Spinal cord (tissue), 10 donors: ENCODE measurements at places on chromosomes 5 and 9.

DNA sequence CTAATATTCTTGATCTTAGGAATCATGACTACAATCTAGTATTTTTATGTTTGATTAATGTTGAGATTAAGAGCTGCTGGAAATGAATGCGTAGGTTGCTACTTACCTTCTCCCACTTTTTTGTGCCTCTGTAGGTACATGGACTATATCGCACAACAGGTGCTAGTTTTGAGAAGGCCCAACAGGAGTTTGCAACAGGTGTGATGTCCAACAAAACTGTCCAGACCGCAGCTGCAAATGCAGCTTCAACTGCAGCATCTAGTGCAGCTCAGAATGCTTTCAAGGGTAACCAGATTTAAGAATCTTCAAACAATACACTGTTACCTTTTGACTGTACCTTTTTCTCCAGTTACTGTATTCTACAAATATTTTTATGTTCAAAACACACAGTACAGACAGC is 115.0 kb downstream of the SCAMP1 start:
- DNase-seq, result no peak

- DNase-seq, result no peak
Measured at GRCh38 chr9:114427644-114428043, 39.9 kb upstream of the AKNA start.

DNA sequence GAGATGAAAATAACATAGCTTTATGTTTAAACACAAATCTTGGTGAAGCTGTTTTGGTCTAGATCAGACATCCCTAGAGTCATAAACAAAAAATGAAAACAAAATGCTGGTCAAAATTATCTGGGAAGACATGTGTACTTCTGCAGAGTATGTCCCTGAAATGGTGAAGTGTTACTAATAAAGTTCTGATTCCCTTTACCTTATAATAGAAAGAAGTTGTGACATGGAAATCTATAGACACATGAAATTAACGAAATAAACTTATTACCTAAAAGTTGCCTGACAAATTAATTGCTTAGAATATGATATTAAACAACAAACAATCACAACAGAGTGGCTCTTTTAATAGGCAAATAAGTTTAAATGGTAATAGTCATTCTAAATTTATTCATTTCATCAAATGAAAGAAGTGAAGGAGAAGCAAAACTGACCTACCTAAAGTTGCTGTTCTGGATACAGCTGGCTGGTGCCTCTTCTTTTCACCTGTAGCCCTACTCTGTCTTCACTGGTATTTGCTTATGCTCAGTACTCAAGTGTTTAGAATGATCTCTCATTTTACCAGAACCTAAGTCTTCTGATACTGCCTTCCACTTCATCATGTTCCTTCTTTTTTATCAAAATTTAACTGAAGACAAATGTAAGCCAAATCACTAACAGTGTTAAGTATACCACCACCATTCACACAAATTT is 38.8 kb downstream of the FNIP1 start:
- DNase-seq, result no peak

GRCh38 chr5:72280581-72281069 is 39.4 kb downstream of the MRPS27 start:
- peak; percentile 70 for DNase-seq

- DNase-seq, result no peak
Measured at GRCh38 chr5:421287-421880, 21.6 kb upstream of the EXOC3 start.

DNA sequence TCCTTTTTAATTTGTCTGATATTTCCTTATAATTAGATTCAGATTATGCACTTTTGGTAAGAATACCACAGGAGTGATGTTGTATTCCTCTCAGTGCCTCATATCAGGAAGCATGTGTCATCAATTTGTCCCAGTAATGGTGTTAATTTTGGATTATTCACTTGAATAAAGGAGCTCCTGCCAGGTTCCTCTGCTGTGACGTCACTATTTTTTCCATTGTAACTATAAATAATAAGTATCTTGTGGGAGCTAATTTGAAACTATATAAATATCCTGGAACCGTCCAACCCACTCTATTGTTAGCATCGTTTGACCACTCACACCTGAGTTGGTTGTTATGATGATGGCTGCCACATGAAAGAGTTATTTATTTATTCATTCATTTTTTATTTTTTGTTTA is 107.9 kb downstream of the INVS start:
- no peak for DNase-seq

- no peak for DNase-seq
Measured at GRCh38 chr5:40172721-40173120, 507.0 kb upstream of the PTGER4 start.

DNA sequence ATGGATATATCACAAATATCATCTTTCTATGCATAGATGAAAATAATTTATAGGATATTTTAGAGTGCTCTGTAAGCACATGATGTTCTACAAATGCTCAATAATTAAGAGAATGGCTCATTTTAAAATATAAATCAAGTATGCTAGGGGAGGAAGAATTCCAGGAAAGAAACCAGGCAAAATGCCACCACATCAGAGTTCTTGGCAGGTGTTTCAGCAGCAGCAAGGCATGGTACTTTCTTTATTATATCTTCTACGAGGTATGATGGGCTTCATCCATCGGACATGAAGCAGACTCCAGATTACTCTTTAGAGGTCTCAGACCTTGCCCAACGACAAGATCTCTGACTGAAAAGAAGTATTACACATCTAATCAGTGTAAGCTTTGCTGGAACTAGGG is 316.3 kb upstream of the ARRDC3 start:
- DNase-seq, result no peak

DNA sequence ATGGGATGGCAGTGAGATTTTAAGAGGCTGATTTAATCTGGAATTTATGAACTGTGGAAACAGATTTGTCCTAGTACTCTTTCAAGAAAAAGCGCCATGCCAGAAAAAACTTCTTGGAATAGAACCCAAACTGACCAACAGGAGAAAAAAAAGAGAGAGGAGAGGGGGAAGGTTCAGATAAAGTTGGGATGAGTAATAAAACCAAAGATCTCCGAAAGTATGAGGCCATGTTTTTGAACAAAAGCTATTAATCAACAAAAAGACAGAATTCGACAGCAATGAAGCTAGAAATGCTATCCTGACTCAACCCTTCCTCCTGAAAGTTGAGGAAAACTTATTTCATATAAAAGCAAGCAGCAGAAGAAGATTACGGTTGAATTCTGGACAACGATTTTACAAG is 135.5 kb downstream of the CEMIP2 start:
- no peak for DNase-seq

GRCh38 chr9:124182741-124183140 is 75.0 kb upstream of the NEK6 start:
- DNase-seq, result peak; percentile 88

DNA sequence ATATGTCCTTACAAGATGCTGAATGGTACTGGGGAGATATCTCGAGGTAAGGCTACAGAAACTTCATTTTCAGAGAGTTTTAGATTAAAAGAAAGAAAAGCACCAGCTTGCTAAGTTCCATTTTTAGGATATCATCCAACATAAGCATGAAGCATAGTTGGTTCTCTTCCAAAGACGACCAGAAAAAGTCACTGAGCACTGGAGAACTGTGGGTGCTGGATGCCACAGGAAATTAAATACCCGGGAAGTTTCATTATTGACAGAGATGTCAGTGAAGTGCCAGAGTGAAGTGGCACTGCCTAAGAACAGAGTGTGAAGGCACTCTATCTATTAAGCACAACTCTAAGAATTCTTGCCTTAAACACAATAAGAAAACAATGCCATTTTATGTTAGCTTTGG is 76.8 kb downstream of the PIK3R1 start:
- no peak for DNase-seq

GRCh38 chr5:122790354-122791103 is 15.6 kb downstream of the SNX2 start:
- DNase-seq, result no peak

- DNase-seq, result no peak
Measured at GRCh38 chr5:74009502-74009901, 383.5 kb downstream of the ARHGEF28 start.

GRCh38 chr9:123107639-123108285 is 74.3 kb downstream of the GPR21 start:
- DNase-seq, result no peak

- DNase-seq, result no peak
Measured at GRCh38 chr9:111106202-111106601, 67.9 kb upstream of the LPAR1 start.

DNA sequence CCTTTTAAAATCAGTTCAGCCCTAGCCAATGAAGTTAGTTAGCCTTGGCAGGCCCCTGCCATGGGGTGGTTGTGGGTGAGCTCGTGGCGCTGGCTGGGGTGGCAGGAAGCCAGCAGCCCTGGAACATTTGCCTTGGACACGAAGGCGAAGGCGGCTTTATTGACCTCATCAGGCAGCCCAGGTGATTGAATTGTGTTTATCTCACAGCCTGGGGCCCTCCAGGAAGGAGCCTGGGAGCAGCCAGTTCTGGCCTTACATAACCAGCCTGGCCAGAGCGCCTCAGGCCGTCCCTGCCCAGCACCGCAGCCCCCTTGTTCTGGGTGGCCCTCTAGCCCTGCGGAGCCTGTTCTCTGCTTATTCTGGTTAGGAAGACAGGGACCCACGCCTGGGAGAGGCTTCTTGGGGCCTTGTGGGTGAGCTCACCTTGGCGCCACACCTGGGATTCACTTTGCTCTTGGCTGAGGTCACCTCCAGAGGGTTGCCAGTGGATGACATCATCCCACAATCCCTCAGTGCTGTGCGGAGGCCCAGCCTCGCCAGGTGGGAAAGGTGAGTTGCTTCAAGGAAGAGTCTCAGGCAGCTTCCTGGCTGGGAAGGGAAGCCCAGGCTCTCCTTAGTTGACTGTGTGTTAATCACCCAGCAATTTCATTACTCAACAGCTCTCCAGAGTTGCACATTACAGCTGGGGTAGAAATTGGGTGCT is 54.4 kb upstream of the RPL26L1 start:
- DNase-seq, result no peak

GRCh38 chr5:60972231-60972630 is 27.2 kb downstream of the NDUFAF2 start:
- DNase-seq, result no peak

DNA sequence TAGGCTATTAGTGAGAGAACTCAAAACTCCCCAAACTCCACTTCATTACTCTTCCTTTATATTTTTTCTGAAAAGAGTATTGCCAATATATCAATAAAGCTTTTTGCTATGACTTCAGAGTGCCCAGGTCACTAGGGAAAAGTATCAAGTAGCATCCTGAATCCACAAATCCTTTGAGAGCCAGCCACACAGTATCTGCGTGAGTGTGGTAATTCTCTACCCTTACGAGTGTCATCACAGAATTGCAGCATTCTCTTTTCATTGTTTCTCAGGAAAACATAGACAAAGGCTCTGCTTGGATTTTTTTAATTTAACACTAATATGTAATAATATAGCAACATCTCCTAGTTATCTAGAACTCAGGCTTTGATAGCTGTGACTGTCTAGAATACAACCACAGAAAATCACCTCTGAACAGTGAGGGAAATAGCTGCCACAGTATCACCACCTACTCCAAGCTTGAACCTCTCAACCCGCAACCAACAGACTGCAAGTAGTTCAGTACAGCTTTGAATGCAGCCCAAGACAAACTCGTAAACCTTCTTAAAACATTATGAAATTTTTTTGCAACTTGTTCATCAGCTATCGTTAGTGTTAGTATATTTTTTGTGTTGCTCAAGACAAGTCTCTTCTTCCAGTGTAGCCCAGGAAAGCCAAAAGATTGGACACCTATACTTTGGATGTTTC is 79.3 kb upstream of the CCDC152 start:
- DNase-seq, result no peak

- DNase-seq, result peak; percentile 58
Measured at GRCh38 chr9:97985058-97985861, 2.1 kb downstream of the ANP32B start.

- DNase-seq, result no peak
Measured at GRCh38 chr5:38678076-38678475, 121.6 kb upstream of the LIFR start.

DNA sequence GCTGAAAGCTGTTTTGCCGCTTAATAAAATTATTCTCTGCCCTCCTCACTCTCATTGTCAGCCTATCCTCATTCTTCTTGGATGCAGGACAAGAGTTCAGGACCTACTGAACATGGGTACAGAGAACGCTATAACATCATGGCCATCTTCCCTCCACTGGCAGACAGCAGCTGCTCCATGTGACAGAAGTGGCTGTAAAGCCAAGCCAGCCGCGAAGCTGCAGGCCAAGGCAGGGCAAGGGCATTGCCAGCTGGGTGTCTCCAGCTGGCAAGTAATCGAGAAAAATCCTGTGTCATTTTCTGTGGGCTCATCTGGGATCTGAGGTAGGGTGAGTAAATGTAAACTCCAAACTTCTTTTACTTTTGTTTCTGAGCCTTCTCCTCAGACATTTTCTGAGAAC is 84.8 kb downstream of the SLC25A46 start:
- DNase-seq, result no peak

- no peak for DNase-seq
Measured at GRCh38 chr9:15786616-15787015, 233.8 kb downstream of the CCDC171 start.

GRCh38 chr5:75886706-75887105 is 169.5 kb upstream of the POC5 start:
- no peak for DNase-seq

- no peak for DNase-seq
Measured at GRCh38 chr9:79263628-79264027, 308.1 kb upstream of the TLE4 start.

GRCh38 chr9:89446961-89447310 is 51.0 kb downstream of the SEMA4D start:
- DNase-seq, result no peak

DNA sequence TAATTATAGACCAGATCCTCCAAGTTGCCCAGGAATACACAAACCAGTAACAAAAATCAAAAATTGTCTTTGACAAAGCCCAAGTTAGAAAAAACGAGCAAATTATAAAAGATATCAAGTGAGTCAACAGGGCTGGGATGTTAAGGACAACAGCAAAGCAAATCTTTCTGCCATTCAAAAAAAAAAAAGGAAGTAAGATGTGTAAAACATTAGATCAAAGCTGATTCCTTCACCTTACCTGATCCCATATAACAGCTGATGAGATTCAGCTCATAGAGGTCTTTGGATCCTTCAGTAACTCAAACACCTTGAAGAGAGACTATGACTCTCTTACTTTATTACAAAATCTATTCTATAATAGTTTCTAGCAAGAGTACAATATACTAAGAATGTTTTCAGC is 100.9 kb downstream of the STRBP start:
- DNase-seq, result no peak

GRCh38 chr9:69279733-69280132 is 45.3 kb upstream of the ENTREP1 start:
- DNase-seq, result no peak

- DNase-seq, result no peak
Measured at GRCh38 chr5:122153774-122154173, 24.4 kb downstream of the ZNF474 start.

DNA sequence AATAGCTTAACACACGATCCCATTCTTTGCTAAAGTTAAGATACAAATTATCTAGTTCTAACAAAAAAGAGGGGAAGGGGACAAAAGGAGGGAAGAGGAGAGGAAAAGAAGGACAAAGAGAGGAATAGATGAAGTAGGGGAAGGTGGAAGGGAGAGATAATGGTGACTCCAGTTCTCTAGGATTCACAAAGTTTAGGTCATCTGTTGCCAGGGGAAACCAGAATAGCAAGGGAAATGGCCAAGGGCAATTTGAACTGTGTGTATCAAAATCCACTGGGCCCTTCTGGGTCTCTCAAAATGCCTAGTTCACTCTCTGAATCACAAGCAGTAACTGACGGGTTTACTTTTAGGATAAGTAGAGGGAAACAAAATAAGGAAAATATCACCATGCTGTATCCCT is 7.6 kb downstream of the SLC24A2 start:
- DNase-seq, result peak; percentile 44
